ENCODE measurements at places on chromosomes 3 and 15. TPM values are rescaled to one million over a fixed set of nuclear protein-coding genes. Genes with fewer than 3 reads are reported as not detected.

GPR62 gene
- 0.94 TPM for polyA plus RNA-seq

NR2F2 gene
- 1.5 TPM for polyA plus RNA-seq

PRSS50 gene
- 2.0 TPM for polyA plus RNA-seq

FANCD2OS gene
- polyA plus RNA-seq: not detected

- no peak overlapping the region for H3K4me3 ChIP-seq
- no peaks in the 10 kb centered on the region for H3K36me3 ChIP-seq
- H3K27me3 ChIP-seq: no peaks in the 10 kb centered on the region
- peaks cover 67% of the 10 kb centered on the region for H3K4me1 ChIP-seq
Measured at GRCh38 chr15:42355291-42355690, 4.0 kb upstream of the CAPN3 start.

DNA sequence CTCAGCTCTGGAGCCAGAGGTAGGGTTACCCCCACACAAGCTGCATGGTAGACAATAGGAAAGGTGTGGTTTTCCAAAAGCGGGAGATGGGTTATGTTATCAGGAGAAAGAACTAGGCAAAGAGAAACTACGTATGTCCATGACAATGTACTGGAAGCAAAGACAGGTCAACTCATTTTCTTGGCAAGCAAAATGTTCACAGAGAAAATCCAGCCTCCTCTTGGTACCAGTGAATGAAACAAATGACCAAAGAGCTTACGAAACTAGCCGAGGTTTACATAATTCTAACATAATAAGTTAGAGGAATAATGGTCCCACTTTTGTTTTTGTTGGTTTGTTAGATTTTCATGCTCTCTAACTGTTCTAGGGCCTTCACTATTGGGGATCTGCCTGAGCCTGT is 338.1 kb upstream of the TGFBR2 start:
- no peaks in the 10 kb centered on the region for H3K27me3 ChIP-seq
- no peak overlapping the region for H3K27ac ChIP-seq
- DNase-seq: no peak
- no peaks in the 10 kb centered on the region for H3K4me1 ChIP-seq

GRCh38 chr3:19543212-19543841 is 390.7 kb downstream of the EFHB start:
- H3K4me1 ChIP-seq: no peaks in the 10 kb centered on the region
- H3K27me3 ChIP-seq: no peaks in the 10 kb centered on the region
- H3K27ac ChIP-seq: no peak overlapping the region

DNA sequence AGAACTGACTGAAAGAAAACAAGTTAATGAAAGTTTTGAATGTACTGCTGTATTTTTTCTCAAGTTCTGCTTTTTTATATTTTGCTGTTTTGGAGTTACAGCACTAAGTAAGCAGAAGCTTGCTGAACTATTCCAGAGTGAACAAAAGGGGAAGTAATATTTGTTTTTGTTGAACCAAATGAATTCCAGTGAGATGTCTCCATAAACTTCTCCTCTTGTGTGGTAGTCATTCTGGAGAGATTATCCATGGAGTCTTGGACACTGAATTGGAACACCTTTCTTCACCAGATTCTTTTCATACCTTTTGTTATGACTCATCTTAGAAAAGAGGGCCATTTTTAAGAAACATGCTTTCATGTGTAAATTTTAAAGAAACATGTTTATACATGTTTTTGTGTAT is 8.8 kb downstream of the ANKUB1 start:
- H3K4me3 ChIP-seq: no peak overlapping the region
- no peaks in the 10 kb centered on the region for H3K4me1 ChIP-seq
- no peaks in the 10 kb centered on the region for H3K27me3 ChIP-seq
- H3K27ac ChIP-seq: no peak overlapping the region

- no peak overlapping the region for H3K27ac ChIP-seq
- H3K27me3 ChIP-seq: no peaks in the 10 kb centered on the region
- no peak for DNase-seq
- no peaks in the 10 kb centered on the region for H3K4me1 ChIP-seq
- no peak overlapping the region for H3K4me3 ChIP-seq
Measured at GRCh38 chr3:123284399-123285010, 82.8 kb downstream of the SEC22A start.

- no peaks in the 10 kb centered on the region for H3K4me1 ChIP-seq
- peak; percentile 2 for DNase-seq
- no peaks in the 10 kb centered on the region for H3K27me3 ChIP-seq
Measured at GRCh38 chr3:19216669-19217337, 68.5 kb downstream of the KCNH8 start.

DNA sequence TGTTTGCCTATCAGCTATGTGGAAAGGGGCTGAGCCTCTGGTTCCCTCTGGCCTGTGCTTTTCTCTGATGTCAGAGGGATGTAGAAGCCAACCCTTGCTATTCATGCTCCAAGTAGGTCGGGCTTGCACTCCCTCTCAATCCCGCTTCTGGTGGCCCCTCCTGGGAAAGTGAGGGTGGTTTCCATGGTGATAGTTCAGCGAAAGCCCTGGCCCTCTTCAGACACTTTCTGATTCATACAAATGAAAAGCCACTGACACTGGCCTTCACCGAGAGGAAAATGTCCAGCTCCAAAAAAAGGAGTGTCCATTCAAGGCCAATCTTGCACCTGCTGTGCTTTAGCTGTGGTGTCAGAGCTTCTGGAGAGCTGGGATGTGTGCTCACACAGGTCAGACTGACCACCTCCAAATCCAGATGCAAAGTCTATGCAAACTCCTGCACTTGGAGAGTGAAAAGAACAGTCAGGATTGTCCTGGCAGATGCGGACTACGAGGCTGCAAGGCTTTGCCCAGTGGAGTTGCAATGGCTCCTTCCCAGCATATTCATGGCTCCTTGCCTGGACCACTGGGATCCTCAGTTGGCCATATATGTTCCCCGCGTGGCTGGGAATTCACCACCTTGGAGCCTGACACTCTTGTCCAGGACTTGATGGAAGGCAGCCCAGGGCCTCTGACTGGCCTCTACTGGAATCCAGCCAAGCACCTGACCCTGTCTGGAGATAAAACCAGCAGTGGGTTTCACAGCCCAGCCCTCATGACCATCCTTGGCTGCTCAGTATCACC is 96.6 kb downstream of the CEMIP start:
- no peak overlapping the region for H3K27ac ChIP-seq
- peaks cover 2% of the 10 kb centered on the region for H3K4me1 ChIP-seq
- H3K27me3 ChIP-seq: no peaks in the 10 kb centered on the region
- H3K36me3 ChIP-seq: no peaks in the 10 kb centered on the region

DNA sequence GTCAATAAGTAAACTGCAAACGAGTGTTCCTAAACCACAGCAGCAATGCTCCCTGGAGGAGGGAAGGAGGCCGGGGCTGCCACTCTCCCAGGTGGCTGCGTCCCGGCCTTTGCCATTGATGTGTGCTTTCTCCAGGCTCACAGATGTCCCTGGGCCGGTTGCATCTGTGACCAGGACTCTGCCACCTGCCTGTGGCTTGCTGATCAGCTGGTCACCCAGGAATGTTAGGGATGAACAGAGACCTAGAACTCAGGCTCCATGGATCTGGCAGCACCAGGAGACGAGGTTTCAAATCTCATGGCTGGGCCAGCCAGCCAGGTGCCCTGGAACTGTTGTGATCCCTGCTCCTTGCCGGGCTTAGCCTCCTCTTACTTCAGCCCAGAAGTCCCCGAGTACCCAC is 65.7 kb downstream of the KLF15 start:
- H3K4me1 ChIP-seq: peaks cover 3% of the 10 kb centered on the region
- H3K4me3 ChIP-seq: no peak overlapping the region
- H3K27ac ChIP-seq: no peak overlapping the region
- H3K36me3 ChIP-seq: no peaks in the 10 kb centered on the region
- DNase-seq: no peak

DNA sequence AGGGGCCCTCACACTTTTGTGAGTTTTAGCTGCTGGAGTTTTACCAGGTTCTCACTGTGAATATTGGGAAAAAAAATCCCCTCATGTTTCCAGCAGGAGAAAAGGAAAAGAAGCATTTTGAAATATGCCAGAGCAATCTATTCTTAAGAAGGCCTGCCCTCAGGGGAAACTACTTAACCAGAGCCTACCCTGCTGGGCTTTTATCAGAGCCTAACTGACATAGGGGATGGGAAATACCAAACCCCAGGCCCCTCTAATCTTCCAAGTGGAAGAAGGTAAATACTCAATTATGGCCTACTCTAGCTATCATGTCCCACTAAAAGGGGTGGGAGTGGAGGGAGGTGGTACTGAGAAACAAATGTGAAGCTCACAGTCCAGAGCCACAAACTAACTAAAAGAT is 68.7 kb upstream of the NMNAT3 start:
- H3K36me3 ChIP-seq: no peaks in the 10 kb centered on the region
- H3K4me3 ChIP-seq: no peak overlapping the region
- H3K27me3 ChIP-seq: no peaks in the 10 kb centered on the region
- H3K27ac ChIP-seq: no peak overlapping the region
- peaks cover 6% of the 10 kb centered on the region for H3K4me1 ChIP-seq

Data from cardiac muscle cell (in vitro differentiated cells and primary cell).